Ureter (tissue), 1 donor: ENCODE measurements at places on chromosomes 7 and 10.

- no peak for DNase-seq
These were observed 17.1 kb downstream of the CDNF start for GRCh38 chr10:14820775-14821154.

- DNase-seq = no peak
These were observed 21.8 kb upstream of the SMNDC1 start for GRCh38 chr10:110326351-110327032.

DNA sequence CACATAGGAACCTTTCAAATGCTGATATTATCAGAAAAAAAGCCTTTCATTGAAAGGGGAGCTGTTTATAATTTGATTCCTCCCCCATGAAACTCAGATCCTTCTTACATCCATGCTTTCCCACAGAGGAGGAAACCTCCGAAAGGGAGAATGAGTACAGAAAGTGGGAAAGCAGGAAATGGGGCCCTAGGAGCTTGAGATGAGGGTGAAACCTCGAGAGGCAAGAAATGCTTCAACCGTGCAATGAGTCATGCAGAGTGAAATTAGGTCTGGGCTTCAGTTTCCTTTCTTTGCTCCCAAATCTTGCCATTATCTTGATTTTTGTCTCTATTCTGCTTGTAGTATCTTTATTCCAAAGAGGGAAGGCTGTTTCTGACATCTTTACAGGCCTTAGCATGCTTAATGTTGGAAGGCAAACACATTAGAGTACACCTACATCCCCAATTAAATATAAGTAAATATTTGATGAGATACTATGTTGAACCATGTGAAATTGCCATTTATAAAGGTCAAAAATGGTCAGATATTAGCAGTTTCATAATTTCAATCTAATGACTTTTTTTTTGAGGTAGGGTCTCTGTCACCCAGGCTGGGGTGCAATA, 79.1 kb downstream of the NAMPT start:
- DNase-seq = no peak

- no peak for DNase-seq
These were observed 453.4 kb upstream of the AKR1E2 start for GRCh38 chr10:4372601-4373000.

DNA sequence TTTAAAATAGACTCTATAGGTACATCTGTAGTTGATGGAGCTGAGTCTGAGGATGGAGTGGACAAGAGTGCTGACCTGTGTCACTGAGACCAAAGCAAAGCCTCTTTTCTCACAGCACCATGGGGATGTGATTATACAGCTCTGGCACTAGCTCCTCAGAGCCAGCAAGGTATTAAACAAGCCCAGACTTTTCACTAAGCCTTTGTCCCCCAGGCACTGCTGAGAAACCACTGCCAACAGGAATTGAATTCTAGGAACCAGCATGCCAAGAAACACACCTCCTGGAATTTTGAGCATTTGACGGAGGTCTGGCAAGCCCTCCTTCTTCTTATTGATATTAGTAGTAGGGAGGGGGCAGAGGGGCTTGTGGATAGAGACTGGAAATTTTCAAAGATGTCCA, 147.0 kb downstream of the C1GALT1 start:
- DNase-seq = no peak

DNA sequence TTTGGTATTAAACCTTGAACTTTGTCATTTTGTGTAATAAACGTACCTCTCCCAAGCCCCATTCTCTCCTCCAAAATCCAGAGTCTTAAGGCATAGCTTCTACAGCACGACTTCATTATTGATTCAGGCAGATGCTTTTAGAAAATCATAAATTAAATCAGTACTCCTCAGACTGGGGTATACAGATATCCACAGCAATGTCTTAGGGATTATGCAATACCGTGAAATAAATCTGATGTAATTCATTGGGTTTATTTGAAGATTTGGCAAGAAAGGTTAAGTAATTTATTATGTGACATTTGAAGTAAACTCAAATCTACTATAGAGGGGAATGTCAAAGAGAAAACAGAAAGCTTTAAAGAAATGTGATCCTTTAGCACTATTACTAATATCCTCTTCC, 246.1 kb upstream of the PLXDC2 start:
- DNase-seq = no peak

- DNase-seq = no peak
These were observed 126.5 kb upstream of the UNC5B start for GRCh38 chr10:71085689-71086438.

DNA sequence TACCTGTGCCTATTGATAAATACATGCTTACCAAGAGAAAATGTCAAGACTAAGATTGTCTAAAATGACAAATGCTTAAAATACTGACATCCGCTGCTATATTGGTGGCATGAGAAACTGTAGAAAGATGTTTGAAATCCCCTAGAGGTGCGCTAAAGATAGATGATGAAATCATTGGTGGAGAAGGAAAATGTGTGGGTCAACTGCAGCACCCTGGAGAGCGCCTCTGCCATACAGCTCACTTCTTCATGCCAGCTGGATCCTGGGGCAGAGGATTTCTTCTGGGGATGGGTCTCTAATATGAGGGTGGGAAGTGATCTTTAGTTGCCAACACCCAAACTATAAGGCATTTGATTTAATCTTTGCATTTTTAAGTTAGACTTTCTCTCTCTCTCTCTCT, 680.4 kb upstream of the POM121L12 start:
- no peak for DNase-seq

DNA sequence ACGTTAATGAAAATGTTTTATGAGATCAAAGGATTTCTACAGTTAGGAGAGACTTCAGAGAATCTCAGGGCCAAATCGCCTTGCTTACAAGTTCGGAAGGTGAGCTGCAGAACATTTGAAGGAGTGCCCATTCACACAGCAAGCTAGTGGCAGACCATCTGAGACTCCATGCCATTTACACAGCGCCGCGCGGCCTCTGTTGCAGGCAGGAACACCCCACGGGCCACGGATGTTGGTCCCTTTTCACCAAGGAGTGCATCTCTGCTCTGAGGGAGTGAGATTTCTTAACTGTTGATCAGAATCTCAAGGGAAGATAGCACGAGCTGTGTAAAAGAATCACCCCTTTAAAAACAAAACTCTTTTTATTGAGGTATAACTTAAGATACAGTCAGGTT, 1.8 kb downstream of the UBE3C start:
- no peak for DNase-seq

DNA sequence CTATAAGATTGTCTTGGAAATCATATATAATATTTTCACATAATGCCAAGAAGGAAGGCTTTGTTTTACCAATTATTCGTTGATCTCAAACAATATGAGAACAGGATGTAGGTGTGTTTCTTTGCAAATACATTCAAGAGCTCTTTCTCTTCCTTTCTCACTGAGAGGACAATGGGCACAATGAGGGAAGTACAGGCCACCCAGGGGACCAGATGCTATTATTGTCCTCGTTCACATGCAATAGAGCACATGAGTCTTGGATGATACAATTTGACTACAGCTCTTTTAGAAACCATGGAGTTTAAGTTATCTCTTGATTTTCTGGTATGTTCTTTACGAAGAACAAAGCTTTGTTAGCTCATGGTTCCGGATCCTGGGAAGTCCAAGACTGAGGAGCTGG, 323.7 kb upstream of the KLF6 start:
- no peak for DNase-seq

DNA sequence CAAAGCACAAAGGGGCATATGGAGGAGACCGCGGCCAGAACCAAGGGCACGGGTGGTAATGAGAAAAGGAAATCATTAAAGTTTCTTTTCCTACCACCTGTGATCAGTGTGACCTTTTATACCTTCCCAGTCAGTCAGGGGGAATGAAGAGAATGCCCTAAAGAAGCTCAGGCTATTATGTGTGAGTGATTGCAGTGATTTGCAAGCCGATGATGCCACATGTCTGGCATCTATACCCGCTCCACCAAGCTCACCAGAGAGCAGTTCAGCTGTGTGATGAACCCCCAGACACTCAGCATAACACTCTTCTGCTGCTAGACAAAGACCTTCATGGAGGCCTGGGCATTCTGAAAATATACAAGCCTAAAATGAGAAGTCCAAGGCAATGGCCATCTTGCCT, 106.2 kb upstream of the AGK start:
- no peak for DNase-seq

- DNase-seq = no peak
These were observed 268.5 kb downstream of the ADARB2 start for GRCh38 chr10:1468811-1469210.

DNA sequence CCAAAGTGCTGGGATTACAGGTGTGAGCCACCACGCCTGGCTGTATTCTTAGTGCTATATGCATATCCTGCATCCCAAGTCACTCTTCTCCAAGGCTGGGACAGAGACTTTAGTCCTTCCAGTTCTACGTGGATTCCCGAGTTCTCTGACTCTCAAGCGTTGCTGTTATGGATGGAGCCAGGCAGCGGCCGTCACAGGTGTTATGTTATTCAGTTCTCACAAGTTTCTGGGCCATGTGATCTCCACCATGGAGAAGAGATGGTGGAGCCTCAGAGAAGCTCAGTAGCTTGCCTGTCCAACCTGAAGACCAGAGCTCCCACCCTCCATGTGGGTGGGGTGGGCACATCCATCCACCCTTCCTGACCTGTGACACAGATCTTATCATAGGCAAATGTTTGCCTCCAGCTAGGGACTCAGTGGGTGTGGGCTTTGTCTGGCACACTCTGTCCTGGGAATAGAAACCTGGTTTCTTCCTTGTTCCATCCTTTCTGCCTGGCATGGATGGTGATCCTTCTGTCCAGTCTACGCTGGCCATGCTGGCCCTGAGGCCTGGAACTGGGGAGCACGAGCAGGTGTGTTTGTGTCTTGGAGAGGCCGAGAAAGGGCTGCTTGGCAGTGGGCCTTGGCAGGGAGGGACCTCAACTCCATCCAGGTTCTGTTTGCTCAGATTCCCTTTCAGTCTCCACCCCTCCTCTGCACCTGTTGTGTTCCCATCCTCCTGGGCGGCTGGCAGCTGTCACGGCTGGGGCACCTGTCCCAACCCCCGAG, 55.3 kb downstream of the NEURL1 start:
- DNase-seq = no peak

- DNase-seq = no peak
These were observed 227.8 kb downstream of the ARHGAP21 start for GRCh38 chr10:24495666-24496460.

DNA sequence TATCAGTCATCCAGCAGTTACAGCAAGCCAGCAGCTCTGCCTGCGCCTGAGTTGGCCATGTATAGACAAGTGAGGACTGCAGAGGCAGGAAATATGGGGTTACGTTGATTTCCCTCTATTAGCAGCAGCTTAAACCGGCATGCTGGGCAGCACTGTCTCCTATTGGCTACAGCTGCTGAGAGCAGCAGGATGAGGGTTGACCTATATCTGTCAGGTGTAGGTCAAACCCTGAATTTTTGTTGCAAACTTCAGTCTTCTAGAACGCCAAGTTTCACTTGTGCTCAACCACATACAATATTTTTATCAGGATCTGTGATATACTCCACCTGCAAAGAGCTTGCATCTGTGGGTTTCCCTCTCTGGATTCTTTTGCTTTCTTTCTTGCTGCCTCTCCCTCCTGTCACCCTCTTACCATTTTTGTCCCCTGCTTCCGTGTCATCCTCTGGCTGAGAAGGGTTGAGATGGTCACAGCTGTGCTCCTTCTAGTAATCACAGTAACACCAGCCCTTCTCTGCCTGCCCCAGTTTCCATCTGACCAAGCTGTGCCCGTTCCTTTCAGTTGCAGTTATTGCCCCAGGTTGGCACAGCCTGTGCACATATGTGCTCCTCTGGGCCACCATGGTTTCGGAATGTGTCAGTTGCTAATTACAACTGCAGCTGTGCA, 23.8 kb upstream of the GLCCI1 start:
- DNase-seq = no peak

GRCh38 chr10:20302033-20302432, 485.8 kb downstream of the PLXDC2 start:
- no peak for DNase-seq

DNA sequence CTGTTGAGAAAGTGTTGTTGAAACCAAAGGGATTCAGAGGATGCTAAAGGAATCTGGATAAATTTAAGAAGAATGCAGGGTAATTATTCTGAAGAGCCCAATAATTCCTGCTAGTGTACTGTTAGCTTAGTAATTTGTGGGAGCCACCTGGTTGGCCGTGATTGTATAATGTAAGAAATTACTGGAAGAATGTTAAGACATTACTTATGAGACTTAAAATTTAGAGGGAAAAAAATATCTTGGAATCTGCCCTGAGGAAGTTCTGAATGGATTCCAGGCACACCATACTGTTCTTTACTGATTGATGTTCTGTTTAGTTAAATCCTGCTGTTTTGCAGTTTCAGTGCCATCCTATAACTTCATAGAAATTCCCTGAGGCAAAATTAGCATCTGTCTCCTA, 155.0 kb upstream of the RHOBTB1 start:
- no peak for DNase-seq

DNA sequence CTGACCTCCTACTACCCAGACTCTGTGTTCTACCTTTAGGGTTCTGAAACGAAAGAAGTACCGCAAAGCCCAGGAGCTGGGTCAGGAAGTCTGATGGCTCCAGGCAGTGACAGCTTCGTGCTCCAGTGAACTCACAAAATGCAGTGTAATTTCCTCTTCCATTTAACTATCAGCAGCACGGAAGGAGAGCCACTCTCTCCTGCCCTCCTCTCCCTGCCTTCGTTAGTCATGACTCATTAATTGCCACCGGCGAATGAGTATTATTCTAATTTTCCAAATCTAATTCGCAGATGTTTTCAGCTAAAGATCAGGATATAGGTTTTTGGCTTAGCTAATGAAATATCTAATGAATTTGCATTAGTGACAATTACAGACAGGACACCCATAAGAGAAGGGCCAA, 1262.0 kb downstream of the TYW1 start:
- DNase-seq = no peak
